ENCODE measurements at places on chromosomes 5 and 9.

- DNase-seq: no peak
Measured at GRCh38 chr5:154542581-154542980, 64.6 kb upstream of the HAND1 start.

DNA sequence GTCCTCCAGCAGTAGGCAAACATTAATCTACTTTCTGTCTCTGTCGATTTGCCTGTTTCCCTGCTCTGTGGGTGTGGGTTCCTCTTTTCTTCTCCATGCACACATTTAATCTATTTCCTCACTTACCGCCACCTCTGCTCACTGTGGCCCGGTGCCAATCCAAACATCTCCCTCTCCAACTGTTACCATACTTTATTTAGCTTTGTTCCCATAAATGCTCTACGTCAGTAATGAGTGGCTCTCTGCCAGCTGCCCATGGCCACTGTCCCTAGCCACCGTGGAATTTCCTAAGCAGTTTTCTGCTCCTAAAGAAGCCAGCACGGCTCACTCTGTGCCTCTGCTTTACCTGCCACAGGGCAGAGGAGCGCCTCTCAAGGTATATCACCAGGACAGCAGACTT lies 19.5 kb upstream of the GOLPH3 start:
- DNase-seq: no peak

DNA sequence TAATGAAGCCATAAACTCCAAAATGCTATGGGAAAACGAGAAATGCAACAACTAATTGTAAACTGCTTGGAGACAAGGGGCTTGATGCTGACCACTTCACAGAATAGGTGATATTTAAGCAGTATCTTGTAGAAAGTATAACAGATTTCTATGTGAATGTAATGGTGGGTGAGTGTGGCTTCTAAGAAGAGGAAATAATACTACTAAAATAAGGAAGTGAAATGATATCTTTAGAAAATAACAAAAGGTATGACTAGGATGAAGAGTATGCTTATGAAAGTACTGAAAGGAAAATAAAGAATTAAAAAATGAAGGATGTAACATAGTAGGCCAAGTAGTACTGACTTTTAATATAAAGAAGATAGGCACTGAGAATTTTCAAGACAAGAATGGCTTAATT lies 94.2 kb downstream of the AGTPBP1 start:
- DNase-seq: no peak

DNA sequence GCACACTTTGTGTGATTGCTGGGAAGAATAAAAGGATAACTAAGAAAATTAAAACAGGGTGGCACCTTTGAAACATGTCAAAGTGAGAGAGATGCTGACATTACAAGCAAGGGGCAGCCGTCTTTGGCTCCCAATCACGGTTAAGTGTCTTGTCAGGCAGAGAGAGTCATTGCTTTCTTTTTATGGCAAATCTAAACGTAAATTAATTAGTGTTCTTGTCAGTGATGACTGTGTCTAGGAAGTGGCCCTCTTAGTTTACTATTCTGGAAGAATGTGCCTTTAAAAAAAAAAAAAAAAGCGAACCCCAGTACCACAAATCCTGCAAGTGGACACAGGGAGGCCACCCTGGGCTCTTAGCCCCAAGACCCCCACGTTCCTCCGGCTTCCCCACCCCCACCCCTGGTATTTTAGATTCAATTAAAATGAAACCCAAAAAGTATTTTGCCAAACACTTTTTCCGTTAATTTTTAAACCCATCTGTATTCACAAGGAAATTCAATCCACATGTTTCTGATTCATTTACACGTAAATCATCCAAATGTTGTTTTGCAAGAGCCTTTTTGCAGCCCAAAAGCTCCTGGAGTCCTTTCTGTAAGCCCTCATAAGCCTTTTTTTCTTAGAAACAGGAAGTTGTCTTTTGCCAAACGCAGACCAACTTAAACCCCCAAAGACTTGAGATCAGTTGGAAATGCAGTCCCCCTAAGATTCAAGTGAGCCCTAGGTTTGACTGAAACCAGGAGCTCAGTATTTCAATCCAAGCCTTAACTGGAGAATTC lies 399.3 kb downstream of the EBF1 start:
- DNase-seq: no peak

GRCh38 chr9:38443597-38443996 lies 19.3 kb upstream of the IGFBPL1 start:
- DNase-seq: no peak

DNA sequence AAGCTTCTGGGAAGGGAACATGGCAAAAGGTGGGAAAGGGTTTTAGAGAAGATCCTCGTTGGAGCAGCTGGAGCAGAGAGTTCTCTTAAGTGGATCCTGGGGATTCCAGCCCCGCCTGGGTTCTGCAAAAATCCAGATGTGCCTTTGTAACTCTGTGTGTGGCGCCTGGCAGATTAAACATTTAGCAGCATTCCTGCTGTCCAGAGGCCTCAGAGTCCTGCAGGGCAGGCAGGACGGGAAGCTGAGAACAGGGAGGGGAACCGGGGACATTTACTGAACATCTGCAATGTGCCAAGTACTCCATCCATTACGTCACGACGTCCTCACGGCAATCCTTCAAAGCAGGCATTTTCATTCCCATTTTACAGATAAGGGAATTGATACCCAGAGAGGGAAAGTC lies 6.0 kb downstream of the EIF4E1B start:
- no peak for DNase-seq
